M059J (cell line): ENCODE measurements at places on chromosomes 4 and X. TPM values are rescaled to one million over a fixed set of nuclear protein-coding genes. Genes with fewer than 3 reads are reported as not detected.
A peak's percentile ranks its signal among the peaks of the same experiment; 100 is the strongest.

HNRNPD gene
- total RNA-seq: 45.9 and 88.7 TPM in 2 replicates

GRCh38 chr4:138864961-138865720 is 150.4 kb upstream of the NOCT start:
- no peak for DNase-seq

- peak; percentile 7 for DNase-seq
Measured at GRCh38 chr4:174494726-174495125, 27.6 kb downstream of the HPGD start.

DNA sequence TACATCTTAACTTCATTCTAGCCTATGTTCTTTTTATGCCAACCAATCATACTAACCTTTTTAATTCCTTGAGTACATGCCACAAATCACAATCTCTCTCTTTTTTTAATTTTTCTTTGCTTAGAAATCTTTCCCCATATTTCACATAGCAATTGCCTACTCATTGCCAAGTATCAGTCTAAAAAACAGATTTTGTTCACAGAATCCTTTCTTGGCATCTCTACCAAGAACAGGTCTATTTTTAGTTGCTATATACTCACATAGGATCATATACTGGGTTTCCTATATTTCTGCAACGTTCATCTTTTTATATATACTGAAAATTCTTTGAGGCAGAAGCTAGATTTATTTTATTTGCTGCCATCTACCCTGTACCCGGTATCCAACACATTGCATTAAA is 292.1 kb downstream of the GASK1B start:
- no peak for DNase-seq

DNA sequence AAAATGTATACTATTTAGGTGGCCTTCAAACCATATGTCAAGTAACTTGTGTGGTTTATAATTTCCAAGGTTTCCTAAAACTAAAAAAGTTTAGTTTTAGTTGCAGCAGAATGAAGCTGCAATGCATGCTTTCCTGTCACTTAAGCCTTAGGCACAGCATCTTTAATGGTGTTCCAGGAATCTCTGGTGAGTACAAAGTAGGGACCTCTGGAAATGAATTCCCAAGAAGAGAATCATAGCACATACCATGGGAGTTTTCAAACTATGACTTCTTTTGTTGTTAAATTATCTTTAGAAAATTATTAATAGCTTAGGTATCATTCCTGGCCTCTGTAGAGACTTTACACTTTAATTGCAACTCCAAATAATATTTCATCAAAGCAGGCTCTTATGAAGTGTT is 1005.9 kb upstream of the PABPC4L start:
- DNase-seq: no peak

CT45A3 gene
- total RNA-seq: 0.37 TPM in 1 of 2 replicates, not detected in the other

DNA sequence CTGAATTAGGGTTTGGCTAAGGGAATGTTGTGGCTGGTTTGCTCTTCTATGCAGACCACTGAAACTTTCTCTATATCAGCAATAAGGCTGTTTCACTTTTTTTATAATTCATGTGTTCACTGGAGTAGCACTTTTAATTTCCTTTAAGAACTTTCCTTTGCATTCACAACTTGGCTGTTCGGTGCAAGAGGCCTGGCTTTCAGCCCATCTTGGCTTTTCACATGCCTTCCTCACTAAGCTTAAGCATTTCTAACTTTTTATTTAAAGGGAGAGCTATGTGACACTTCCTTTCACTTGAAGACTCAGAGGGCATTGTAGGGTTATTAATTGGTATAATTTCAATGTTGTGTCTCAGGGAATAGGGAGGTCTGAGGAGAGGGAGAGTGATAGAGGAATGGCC is 142.3 kb downstream of the SHROOM4 start:
- no peak for DNase-seq

PPEF1 gene
- total RNA-seq: not detected in 2 replicates

DNA sequence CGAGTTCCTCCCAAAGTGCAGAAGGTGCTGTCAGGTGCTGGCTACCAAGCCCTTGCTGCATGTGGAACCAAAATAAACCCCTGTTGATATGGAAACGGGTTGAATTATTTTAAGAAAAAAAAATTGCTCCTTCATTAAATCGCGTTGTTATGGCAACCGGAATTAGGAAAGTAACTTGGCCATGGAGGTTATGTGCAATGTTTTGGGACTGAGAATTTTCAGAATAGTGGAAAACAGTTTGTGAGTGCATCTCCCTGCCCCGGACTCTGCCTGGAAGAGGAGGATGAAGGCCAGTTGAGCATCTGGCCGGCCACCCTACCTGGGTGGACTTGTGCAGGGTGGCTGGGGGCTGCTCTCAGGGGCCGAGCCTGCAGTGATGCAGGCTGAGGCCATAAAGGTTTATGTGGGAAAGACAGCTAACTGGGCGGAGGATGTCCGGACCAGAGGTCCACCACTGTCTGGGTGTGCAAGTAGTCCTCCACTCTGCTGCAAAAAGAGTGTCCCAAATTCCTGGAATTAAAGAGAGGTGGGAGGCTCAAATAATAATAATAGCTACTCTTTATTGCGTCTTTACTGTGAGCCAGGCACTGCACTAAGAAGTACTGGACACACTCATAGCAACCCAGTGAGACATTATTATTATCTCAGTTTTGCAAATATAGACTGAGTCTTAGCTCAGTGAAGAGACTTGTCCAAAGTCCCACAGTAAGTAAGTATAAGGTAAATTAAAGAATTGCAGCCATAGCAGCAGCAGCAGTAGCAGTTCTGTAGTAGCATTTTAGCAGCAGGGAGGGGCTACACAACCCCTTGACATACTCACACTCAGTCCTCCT is 20.6 kb downstream of the RTL5 start:
- no peak for DNase-seq

DNA sequence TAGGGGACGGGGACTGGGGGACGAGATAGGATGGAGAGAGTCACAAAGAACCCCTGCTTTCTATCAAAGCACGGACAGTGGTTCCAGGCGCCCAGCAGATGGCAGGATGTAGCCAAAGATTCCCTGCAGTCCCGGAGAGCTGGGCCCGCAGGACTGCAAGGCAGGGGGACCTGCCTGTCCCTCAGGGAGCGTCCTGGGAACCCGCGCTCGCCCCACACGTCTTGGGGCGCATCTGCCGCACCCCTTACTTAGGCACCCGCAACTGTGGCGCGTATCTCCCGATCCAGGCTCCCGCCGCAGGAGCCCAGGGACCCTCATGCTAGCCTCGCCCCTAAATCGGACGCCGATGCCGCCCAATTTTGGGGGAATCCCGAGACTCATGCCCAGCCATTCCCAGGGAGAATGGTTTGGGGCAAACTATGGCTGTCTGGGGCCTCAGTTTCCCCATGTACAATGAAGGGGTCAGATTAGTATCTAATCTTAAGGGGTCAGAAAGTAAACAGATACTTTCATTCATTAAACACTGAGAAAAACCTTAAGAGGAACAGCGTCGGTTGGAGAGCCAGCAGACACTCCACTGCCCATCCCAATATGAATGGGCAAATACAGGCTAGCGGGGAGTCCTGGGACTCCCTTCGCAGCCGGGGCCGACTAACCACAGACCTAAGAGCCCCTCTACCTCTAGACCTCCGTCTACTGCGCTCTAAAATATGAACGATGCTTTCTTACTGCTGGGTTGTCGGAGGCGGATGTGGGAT is 581 bp upstream of the STK32B start:
- DNase-seq: peak; percentile 81

- DNase-seq: no peak
Measured at GRCh38 chr4:148443512-148444295, 1.5 kb upstream of the NR3C2 start.

ESX1 gene
- not detected in 2 replicates for total RNA-seq

GPR50 gene
- total RNA-seq: not detected in 2 replicates

GRCh38 chr4:136281307-136281706 is 1251.0 kb downstream of the PCDH18 start:
- DNase-seq: no peak

DNA sequence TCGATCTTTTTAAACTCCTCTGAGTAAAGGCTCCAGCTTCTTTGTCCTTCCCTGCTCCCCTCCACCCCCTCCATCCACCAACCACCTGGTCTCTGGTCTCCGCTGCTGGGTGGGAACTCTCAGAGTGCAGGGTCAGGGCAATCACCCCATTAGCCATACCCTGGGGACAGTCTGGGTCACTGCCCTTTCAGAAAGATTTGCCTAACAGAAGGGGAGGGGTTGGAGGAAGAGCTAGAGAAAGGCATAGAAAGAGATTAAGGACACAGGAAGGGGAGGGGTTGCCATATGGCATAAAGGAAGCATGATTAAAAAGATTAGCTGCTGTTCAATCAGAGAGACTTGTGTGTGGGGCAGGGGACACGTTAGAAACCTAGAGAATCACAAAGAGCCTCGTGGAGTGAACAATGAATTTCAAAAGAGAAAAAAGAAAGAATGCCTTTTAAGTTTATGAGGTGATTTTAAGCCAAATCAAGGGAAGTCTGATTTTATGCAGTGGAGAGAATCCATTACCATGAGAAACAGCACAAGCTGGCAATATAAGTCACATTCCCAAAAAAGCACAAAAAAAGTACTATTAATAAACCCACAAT is 115.5 kb upstream of the ACSL4 start:
- DNase-seq: no peak

ERAS gene
- not detected in 2 replicates for total RNA-seq

FGFBP2 gene
- total RNA-seq: not detected in 2 replicates

DNA sequence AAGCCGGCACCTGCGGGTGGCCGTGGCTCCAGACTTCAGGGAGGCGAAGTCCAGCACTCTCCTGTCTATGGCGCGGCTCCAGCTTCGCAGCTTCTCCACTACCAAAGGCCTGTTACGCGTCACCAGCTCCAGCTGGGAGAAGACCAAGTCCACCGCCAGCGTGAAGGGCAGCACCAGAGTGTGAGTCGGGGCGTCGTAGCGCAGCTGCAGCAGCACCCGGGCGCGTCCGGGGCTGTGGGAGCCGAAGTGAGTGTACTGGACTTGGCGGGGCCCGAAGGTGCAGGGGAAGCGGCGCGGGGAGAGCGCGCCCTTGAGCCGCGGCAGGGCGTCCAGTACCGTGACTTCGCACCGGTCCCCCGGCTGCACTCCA is 444 bp downstream of the FREM3 start:
- no peak for DNase-seq

BMX gene
- total RNA-seq: not detected in 2 replicates

- DNase-seq: peak; percentile 32
Measured at GRCh38 chrX:72621163-72621562, 48.5 kb upstream of the HDAC8 start.

AMBN gene
- total RNA-seq: not detected in 2 replicates
